Retinal pigment epithelial cell (primary cell): ENCODE measurements at places on chromosomes 12 and 14.

DNA sequence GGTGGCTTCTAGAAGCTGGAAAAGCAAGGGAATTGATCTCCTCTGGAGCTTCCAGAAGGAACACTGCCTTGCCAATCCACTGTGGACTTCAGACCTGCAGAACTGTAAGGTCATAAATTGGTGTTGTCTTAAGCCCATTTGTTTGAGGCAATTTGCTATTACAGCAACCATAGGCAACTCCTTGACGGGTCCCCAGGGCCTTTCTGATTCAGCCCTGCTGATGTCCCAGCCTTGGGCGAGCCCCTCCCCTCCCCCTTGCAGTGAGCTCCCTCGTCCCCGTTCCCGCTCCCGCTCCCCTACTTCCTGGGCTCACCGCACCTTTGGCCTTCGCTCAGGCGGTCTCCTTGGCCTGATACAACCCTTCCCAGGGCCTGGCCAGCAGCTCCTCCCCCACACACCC, 18.9 kb upstream of the DIO3 start:
- no peak for DNase-seq

- no peak for DNase-seq
These were observed 145.0 kb downstream of the RIMBP2 start for GRCh38 chr12:130571089-130571488.

- no peak for DNase-seq
These were observed 554 bp upstream of the KRT77 start for GRCh38 chr12:52703878-52704277.

- no peak for DNase-seq
These were observed 199.1 kb downstream of the SNAPC1 start for GRCh38 chr14:61961369-61961768.

- DNase-seq = no peak
These were observed 411.9 kb downstream of the NELL2 start for GRCh38 chr12:44464180-44464579.

DNA sequence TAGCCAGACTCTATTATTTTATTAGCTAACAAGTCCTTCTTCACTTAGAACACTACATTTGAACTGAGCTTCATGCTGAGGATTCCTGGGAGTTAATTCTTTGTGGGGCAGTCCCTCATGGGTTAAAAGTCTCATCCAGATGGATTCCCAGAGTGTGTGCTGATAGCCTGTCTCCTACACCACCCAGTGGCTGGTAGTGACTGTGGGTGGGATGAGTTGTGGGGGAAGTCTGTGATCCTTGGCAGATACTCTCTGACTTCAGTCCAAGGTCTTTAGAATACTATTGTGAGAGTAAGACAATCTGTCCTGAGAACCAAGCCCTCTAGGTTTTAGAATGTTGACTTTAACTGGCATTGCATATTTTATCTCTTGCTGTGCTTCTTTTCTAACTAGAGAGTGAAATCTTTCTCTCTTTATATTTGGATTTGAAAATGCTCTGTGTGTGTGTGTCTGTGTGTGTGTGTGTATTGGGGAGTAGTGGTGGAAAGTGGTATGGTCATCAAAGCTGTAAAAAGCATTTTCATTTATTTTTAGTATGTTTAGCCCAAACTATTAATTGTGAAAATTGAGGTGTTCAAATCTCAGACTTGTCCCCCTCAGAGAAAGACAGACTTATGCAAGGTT, 37.3 kb downstream of the AKAP6 start:
- no peak for DNase-seq

- no peak for DNase-seq
These were observed 52.7 kb downstream of the CYP46A1 start for GRCh38 chr14:99736603-99737371.

DNA sequence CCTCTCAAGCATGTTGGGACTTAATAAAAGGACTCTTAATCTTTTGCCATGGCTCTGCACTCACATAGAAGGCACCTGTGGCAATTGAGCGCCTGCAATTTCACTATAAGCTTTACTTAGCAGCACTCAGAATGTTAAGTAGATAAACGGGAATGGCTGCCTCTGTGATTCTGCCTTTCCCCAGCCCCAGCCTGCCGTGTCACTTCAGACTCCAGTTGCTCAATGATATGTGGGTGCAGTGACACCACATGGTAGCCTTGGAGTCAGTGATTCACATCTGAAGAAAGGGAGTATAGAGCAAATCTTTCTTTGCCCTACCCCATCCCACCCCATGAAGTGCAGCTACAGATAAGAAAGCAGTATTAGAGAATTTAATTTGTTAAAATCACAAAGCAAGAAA, 96.1 kb downstream of the ZFC3H1 start:
- no peak for DNase-seq

DNA sequence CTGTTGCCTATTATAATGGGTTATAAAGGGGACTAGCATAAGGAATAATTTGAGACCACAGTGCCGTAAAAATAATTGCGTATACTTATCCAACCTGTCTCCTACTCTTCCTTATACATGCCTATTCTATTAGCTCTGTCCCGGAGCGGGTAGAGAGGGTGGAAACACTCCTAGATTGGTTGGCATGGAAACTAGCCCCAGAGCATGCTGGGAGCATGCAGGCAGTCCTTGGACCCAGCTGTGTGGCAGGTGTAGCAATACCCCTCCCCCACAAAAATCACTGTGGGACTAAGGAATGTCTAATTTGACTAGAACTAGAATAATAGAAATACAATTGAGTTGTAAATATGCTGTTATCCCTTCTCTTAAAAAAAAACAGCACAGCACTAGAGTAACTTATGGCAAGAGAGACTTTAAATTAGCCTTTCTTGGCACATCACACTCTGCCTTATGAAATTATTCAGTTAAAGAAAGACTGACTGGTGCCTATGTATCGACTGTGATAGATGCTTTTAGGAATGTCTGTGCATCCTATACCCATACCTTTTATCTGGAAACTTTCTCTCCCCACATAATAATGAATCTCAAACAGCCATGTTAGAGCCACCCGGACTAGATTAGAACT, 244.0 kb upstream of the DAAM1 start:
- no peak for DNase-seq

GRCh38 chr14:75980856-75981255, 939 bp downstream of the TGFB3 start:
- DNase-seq = no peak

DNA sequence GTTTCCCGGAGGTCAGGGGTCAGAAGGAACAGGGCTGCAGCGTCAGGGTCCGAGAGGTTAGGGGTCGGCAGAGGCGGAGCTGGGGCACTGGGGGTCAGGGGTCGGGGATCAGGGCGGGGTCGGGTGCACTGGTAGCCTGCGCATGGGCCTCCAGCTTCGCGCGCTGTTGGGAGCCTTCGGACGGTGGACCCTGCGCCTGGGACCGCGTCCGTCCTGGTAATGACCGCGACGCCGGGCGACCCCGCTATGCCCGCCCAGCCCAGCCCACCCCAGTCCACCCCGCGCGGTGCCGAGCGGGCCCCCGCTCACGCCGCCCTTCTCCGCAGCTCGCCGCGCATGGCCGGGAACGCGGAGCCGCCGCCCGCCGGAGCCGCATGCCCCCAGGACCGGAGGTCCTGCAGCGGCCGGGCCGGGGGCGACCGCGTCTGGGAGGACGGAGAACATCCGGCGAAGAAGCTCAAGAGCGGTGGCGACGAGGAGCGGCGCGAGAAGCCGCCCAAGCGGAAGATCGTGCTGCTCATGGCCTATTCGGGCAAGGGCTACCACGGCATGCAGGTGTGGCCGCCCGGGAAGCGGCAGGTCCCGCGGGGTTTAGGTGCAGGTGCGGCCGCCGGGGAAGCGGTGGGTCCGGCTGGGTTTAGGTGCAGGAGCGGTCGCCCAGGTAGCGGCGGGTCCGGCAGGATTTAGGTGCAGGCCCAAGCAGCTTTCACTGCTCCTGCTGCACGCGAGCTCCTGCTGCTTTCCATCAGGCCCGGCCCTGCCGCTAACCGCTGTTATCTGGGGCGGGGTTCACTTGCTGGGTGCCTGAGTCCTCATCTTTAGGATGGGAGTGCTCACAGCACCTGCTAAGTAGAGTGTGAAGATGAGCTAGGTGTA, 743 bp downstream of the PUS1 start:
- DNase-seq = no peak

DNA sequence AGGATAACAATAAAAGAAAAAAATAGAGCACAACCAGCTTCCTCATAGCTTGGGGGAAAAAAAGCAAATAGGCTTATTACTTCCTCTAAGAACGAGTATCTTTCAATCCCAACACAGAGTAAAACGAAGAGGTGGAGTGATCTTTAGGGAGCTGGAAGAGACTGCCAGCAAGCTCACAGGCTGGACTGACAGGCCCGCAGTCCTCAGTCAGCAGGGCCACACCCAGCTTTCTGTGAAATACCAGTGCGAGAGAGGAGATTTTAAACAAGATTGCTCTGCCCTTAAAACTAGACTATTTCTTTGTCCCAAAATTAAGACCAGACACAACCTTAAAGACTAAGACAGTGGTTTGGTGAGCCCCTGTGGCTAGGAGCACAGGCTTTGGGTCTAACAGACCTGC, 32.9 kb downstream of the SETD3 start:
- DNase-seq = no peak

DNA sequence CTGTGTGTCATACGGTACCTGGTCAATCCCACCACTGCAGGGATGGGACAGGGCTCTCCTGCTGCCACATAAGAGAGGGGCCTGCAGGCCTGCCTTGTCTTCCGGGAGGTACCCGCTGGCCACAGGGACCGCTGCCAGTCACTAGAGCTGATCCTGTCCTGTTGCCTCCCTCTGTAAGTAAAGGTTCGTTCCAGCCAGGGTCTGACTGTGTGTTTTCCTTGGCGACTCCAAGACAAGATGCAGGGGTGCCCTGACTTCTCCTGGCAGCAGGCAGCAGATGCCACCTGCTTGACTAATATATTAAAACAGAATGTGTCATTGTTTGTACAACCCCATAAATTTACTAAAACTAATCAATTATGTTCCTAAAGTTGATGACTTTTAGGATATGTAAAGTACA, 41.5 kb upstream of the ASPG start:
- no peak for DNase-seq
